ENCODE measurements at places on chromosomes 2 and 18.

- DNase-seq = no peak
These were observed 37.9 kb upstream of the EVA1A start for GRCh38 chr2:75598589-75599155.

DNA sequence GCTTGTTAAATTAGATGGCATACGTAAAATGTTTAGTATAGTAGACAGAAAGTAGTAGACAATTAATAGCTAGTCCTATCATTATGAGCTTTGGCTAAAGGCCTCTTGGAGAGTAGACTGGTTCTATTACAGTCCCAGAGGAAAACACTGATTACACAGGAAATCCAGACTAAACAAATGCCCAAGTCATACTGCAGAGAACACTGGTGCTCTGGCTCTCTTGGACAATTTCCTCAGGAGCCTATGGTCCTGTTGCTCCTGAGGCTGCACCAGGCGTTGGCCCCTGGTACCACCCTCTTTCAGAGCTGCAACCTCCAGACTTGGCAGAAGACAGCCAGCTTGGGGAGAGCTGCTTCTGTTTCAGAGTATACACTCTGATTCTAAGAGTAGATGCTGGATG, 41.8 kb downstream of the STAT1 start:
- no peak for DNase-seq

DNA sequence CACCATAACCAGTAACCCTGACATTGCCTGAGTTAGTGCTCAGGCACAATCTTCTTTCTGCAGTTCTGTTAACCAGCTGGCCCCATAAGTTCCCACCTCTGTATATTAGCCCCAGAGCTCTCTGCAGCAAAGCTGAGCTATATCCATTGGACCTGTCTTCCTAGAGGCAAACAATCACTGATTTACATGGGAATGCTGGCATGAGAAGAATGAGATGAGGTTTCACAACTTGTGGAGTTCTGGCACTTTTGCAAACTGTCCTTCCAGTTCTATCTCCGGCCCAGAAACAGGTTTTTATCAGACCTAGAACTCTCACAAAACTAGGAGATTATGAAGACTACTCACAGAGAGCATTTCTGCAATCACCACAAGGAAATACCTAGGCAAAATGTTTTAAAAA, 7.9 kb upstream of the CCBE1 start:
- DNase-seq = no peak

- no peak for DNase-seq
These were observed 27.4 kb upstream of the FZD7 start for GRCh38 chr2:202006301-202006700.

GRCh38 chr2:55720417-55720816, 26.8 kb upstream of the PNPT1 start:
- no peak for DNase-seq

DNA sequence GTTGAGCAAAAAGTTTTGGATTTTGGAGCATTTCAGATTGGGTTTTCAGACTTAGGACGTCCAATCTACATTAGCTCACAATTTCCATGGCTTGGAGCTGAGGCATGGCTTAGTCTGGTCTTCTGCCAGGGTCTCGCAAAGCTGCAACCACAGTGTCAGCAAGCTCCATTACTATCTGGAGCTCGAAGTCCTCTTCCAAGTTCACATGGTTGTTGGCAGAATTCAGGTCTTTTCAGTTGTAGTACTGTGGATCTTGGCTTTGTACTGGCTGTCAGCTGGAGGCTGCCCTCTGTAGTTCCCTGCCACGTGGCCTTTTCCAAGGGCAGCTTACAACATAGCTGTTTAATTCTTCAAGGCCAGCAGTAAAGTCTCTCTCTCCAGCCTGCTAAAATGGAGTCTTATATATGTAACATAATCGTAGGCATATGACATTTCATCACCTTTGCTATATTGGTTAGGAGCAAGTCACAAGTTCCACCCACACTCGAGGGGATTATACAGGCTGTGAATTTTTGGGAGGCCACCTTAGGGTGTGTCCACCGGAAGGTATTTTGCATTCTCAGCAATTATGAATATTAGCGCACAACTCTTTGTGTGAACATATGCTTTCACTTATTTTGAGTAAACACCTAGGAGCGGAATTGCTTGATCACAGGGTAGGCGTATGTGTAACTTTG, 41.5 kb upstream of the EPC2 start:
- DNase-seq = no peak

DNA sequence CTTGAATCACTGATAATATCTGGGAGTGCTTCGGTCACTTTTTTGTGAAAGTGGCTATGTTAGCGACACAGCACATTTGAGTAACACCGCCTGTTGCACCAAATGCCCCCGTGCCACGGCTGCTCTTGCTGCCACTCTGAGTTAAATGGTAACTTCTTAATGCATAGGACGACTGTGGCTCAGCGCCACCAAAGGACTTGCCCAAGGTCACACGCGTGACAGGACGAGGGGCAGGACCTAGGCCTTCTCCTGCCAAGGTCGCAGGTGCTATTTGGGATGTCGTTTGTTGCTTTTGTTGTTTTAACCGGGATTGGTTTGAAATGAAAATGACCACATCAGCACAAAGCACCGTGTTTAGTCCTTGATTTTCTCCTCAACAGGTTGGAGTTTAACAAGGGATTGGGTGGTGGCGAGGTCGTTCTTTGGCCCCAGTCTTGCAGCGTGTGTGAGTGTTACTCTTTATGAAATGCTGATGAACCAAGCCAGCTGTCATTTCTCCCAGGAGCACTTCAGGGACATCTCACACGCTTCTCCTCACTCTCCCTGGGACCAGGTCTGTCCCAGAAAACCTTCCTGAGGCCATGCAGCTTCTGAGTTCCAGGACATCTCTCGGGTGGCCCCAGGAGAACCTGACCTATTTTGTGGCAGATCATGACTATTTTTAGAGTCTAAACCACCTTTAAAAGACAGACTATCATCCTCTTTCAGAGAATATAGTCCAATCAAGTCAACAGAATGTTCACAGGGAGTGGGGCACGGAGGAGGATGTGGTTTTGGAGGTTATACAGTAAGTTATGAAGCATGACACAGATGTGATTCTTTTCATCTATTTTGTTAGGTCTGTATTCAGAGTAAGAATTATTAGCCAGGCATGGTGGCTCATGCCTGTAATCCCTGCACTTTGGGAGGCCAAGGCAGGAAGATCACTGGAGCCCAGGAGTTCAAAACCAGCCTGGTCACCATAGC, 49.9 kb downstream of the MTCL1 start:
- no peak for DNase-seq

DNA sequence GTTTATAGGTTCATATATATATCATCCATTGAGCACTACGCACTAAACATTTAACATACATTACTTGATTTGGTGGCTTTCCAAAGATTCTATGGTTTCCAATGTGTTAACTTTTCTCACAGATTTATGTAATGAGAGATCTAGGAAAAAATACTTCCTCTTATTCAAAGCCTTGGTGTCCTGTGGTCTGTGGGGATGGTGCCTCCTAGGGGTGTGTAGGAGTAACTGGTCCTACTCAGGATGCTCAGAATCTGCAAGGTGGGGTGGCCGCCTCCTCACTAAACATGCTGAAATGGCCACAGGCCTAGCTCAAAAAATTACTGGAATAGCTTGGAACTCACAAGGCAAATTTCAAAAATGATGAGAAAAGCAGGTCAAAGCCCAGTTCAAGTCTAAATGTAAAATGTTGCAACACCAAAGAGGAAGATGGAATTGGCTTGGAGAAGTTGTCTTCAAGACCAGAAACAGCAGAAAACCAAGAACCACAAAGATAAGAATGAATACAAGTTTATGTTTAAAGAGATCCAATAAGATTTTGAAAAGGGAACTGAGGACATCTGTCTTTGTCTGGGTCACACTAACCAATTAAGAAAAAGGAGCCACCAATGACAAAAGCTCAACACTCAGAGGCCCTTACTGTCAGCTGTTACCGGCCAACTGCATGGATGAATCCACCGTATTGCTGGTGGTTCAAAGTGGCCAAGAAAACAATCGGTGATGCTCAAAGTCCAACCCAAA, 11.5 kb downstream of the GPR55 start:
- no peak for DNase-seq

DNA sequence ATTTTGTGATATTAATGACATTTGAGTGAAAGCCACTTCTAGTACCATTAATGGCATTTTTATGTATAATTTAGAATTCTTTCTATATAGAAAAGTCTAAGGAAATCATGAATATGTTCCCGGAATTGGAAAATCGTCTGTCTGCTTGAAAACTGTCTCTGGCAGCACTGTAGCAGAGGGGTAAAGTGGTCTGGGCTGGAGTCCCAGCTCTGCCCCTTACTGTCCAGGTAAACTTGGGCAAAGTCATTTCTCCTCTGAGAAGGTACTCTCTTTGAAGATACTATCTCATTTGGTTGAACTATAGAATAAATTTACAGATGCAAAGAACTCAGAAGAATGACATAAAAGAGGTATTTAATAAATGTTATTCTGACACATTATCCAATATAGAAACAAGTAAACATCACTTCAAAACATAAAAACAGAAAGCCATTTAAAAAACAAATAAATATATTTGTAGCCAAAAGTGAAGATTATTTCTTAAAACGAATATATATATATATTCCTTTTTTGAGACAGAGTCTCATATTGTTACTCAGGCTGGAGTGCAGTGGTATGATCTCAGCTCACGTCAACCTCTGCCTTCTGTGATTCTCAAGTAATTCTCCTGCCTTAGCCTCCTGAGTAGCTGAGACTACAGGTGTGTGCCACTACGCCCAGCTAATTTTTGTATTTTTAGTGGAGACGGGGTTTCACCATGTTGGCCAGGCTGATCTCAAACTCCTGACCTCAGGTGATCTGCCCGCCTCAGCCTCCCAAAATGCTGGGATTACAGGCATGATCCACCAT, 149.8 kb upstream of the ITGA4 start:
- no peak for DNase-seq

- no peak for DNase-seq
These were observed 771.6 kb downstream of the DPP10 start for GRCh38 chr2:115214050-115214449.

- no peak for DNase-seq
These were observed 66.0 kb upstream of the FAM136A start for GRCh38 chr2:70367722-70368323.

- DNase-seq = no peak
These were observed 163.6 kb upstream of the SIX2 start for GRCh38 chr2:45172760-45173392.

DNA sequence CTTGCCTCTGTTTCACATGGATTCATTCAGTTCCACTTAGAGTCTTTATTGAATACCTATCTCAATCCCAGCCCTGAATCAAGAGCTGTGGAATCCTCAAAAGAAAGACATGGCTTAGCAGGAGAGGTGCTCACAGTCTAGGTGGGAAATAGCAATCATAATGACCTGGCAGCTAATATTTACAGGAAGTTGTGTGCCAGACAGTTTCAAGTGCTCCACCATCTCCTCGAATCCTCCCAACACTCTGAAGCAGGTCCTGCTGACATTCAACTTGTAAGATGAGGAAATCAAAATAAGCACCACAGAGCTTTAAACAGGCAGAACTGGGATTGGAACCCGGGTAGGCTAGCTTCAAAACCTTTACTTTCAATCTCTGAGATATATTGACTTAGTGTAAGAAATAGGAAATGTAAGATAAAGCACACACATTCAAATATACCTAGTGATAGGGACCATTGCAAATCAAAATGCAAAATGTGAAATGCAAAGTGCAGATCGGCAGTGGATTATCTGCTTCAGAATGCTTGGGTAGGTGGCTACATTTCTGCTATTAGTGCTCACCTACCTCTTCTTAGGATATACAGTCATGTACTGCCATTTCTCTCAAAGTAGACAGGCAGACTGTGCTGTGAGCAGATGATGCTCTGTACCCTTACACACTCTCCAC, 182.0 kb downstream of the PRKCE start:
- DNase-seq = no peak

GRCh38 chr18:52481116-52481515, 141.1 kb downstream of the DCC start:
- DNase-seq = no peak

DNA sequence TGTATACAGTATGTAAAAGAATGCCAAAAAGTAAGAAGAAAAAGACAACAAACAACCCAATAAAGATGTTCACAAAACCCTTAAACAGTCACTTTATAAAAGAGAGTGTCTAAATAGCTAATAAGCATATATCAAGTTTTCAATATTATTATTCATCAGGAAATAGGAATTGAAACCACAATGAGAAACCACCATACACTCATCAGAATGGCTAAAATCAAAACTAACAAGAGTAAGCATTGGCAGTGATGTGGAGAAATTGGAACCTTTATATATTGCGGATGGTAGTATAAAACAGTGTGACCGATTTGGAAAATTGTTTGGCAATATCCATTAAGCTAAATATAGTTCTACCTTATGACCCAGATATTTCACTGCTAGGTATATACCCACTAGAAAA, 20.5 kb upstream of the TGFA start:
- no peak for DNase-seq

GRCh38 chr18:23737578-23737977, 48.3 kb downstream of the LAMA3 start:
- DNase-seq = no peak

DNA sequence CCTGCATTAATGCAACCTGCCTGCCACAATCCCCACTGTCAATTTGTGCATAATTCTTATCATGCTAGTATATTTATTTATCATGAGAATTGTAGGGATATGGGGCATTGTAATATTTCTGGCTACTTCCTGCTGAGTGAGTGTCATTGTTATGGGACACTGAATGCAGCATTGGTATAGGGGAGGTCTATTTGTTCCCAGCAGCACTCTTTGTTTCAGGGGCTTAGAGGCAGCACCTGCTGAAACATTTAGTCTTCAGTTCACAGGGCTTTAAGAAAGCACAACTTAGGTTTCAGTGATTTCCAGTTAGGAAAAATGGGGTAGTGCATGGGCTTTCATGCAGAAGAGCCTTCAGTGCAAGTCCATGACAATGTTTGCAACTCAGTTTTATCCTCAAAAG, 23.6 kb downstream of the SULT1C3 start:
- no peak for DNase-seq

- DNase-seq = no peak
These were observed 28.4 kb downstream of the NAB1 start for GRCh38 chr2:190677255-190677654.

DNA sequence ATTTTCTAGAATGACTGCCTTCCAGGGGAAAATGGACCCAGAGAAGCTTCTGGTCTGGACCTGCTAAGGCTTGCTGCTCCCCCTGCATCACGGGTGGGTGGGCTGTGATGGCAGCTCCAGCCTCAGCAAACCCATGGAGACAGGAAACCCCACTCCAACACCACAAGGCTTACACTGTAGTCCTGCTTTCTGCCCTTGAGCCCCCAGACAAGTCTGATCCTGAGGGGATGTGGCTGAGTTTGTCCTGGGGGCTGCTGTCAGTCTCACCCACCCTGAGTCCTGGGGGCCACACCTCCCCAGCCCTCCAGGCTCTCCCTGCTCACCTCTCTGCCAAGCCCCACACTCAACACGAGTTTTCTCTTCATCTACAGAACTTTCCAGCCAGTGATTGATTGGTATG, 279.4 kb downstream of the EIPR1 start:
- no peak for DNase-seq
